ENCODE measurements at places on chromosomes 2 and 18.

DNA sequence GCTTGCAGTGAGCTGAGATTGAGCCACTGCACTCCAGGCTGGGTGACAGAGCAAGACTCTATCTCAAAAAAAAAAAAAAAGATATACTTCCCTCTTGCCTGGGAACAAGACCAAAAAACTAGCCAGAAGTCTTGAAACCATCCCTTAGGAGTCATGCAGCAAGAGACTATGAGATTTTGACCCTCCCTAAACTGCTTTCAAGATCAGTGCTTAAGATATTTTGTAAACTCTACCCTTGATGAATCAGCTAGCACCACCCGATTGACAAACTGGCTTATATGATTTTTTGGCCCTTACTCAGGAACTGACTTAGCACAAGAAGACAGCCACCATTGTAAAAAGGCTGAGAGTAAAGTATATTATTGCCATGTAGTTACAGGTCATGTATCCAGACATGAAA, 3.8 kb downstream of the SULT1C3 start:
- no peak for DNase-seq

DNA sequence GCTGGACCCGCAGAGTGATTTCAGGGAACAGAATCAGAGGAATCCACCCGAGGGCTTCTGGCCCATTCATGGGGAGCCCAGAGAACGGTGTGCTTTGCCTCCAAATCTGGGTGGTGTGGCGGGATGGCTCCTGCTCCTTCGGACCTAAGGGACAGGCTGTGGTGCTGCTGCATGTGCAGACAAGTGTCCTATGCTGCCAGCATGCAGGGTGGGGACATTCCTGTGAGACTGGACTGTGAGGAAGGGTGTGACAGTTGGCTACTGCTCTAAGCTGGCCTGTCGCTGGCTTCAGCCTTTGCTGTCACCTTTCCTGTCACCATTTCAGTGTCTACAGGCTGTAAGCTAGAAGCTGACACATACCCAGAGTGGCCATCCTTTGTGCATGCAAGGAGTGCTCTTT, 2.9 kb upstream of the SLC4A3 start:
- no peak for DNase-seq

DNA sequence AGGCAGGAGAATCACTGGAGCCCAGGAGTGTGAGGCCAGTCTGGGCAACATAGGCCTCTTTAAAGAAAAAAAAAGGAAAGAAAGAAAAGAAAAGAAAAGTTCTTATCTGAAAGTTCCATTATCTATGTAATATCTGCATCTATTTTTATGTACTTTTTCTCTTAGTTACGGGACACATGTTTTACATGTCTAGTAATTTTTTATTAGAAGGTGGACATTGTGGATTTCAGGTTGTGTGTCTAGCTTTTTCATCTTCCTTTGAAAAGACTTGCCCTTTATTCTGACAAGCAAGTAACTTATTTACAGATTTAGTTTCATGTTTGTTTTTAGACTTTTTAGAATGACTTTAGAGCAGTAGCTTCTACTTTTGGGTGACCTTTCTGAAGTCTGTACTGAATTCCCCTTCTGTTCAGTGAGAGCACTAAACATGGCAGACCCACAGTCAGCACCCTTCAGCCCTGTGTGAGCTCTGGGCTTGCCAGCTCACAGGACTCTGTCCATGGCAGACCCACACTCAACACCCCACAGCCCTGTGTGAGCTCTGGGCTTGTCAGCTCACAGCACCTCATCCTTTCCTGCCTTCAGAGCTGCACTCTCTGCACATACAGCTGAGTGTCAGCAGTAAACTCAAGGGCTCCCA, 17.5 kb downstream of the TRAPPC12 start:
- DNase-seq = no peak

DNA sequence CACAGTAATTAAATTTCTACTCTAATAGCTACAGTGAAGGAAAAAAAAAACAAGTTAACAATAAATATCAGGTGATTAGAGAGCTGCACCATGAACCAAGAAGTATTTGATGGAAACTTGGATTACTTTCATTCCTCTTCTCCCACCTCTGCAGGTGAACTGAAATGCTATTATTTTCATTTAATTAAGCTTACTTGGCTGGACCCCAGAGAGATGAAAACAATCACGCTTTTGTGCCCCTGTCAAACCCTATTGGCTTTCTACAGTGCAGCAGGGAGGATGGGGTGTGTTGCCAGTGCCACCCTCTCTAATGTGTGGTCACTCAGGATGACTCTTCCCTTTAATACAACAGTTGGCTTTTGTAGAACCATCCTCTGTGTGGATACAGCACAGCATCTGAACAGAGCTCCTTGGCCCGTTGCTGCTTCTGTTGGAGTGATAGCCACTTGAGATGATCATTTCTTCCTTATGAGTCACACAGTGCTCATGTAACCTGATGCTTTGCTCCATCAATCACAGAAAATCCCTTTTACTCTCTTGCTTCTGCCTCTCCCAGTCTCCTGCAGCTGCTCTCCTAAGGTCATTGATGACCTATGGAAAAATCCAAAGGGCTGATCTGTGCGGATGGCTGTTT, 5.5 kb upstream of the ARL4C start:
- DNase-seq = no peak

GRCh38 chr2:66497431-66498288, 62.7 kb downstream of the MEIS1 start:
- no peak for DNase-seq

- DNase-seq = peak; percentile 75
Observed at GRCh38 chr2:135742325-135742757, 686 bp downstream of the UBXN4 start.

DNA sequence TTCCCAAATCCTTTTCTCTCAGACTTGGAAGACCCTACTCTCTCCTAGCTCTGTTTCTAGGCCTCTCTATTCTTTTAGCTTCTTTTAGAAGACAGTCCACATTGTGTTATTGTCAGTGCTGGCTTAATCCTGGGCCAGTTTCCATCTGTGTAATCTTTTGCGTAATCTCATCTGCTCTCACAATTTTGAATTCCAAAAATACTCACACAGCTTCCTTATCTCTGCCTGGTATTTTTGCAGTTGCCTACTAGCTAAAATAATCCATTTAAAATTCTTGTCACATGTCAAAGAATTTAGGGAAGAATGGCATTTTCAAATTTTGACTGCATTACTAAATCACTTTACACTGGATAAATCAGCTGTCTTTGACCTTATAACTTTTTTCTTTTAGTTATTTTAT, 200.6 kb upstream of the MEX3C start:
- no peak for DNase-seq

DNA sequence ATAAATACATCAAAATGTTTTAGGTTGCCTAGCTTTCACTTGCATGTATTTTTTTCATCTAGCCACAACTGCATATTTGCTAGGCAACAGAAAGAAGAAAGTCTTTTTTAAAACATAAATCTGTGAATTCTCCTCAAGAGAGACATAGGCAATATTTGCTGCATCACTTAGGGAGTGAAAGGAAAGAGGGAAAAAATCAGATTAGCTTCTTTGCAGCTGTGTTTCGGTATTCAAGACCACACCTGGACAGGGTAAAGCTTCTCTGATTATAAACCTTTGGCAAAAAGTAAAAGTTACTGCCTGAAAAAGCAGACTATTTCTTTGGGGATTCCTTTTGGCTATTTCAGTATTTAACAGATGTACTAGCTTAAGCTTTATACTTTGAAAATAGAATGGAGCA, 280.9 kb upstream of the ZSWIM2 start:
- no peak for DNase-seq

- no peak for DNase-seq
Observed at GRCh38 chr18:7521226-7521856, 45.8 kb upstream of the PTPRM start.

DNA sequence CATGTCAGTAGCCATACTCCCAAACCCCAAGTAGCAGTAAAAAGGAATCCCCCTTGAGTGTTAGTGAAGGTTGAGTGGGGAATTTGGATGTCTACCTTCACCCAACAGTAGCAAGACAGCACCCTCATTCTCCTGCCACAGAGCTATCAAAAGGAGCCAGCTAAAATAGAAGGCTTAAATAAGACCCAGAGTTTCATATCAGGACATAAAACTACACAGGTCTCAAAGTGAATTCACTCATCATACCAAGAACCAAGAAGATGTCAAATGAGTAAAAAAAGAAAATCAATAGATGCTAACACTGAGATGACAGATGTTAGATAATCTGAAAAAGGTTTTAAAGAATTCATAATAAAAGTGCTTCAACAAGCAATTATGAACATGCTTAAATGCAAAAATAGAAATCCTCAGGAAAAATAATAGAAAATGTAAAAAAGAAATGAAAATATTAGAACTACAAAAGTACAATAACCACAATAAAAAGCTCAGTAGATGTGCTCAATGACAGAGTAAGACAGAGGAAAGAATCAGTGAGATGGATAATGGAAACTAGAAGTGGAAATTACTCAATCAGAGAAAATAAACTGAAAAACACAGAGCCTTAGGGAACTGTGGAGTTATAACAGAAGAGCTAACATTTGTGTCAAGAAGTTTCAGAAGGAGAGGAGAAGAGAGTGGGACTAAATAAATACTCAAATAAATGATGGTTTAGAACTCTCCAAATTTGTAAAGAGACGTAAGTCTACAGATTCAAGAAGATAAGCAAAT, 90.5 kb downstream of the EDAR start:
- no peak for DNase-seq

DNA sequence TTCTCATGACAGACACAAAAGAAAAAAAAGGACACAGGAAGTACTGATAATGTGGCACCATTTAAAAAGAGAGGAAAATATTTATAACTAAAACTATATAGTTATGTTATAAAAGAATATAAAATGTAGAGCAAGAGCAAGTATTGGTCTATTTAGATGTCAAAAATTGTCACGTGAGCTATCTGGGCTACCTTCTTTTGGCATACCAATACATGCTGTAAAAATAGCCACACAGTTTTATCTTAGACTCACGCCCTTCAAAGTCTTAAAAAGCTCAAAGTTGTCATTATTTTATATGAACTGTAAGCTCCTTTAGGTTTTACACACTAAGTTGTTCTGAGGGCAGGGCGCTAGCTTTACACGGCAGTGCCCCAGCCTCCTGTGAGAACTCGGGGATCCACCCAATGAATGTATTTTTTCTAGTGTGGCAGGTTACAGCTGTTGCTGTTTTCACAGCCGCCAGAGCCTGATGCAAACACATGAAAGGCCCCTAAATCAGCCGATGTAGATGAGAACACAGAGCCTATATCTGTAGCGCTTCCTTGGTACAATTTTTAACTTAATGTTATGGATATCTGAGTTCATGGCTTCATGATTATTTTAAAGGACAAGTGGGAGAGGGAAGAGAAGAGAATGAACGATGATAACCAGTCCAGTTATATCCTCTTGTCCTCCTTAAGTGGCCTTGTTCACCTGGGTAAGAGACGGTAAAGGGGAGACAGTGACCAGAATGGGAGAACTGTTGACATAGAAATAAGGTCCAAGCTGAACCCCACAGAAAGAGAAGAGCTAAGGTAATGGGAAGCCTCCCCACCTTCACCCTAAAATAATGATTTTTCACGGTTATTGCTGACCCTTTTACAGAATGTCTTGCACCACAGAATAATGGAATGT, 130.8 kb downstream of the CACNB4 start:
- no peak for DNase-seq

DNA sequence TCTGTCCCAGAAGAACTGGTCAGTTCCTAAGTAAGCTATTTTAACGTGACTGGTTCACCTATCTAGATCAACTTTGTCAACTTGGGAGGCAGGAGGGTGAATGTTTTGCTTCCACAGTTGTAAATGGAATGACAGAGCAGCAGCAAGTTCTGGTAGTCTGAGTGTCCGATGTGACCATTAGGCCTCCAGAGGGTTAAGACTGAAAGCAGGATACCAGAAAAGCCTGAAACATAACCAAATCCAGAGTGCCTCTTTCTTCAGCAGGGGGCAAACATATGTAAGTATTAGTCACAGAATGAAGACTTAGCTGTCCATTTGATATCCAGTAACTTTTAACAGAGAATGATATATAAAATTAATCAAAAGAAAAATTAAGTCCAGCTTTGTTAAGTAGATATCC, 9.2 kb downstream of the HOXD3 start:
- no peak for DNase-seq

DNA sequence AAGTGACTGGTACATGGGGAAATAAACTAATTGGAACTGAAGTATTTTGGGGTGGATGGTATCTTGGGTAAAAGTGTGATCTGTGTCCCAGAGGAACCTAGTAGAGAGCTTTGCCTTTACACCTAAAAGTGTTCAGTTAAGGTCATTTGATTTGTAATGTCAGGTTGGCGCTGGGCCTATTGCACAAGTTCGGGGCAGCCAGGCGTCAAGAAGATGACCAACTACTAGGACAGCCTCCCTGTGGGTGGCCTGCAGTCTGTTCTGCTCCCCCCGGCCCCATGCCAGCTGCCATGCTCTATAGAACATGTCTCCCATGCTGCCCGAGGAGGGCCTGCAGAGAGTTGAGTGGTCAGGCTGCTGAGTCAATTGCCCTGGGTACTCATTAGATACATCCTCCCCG, 10.1 kb downstream of the RRM2 start:
- DNase-seq = no peak

GRCh38 chr2:173151671-173152401, 76.2 kb downstream of the MAP3K20 start:
- DNase-seq = peak; percentile 73

DNA sequence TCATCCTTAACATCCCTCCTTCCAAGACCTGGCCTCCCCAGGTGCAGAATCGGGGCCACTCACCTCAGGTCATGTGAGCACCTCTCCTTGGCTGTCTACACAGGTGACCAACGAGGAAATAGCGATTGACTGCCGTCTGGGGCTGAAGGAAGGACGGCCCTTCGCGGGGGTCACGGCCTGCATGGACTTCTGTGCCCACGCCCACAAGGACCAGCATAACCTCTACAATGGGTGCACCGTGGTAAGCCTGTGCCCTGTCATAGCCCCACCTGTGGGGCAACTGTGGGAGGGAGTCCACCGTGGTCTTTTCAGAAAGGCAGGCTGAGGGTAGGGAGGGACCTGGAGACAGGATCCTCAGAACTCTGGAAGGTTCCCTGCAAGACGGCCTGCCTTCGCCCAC, 54.3 kb downstream of the BOLA3 start:
- DNase-seq = no peak

DNA sequence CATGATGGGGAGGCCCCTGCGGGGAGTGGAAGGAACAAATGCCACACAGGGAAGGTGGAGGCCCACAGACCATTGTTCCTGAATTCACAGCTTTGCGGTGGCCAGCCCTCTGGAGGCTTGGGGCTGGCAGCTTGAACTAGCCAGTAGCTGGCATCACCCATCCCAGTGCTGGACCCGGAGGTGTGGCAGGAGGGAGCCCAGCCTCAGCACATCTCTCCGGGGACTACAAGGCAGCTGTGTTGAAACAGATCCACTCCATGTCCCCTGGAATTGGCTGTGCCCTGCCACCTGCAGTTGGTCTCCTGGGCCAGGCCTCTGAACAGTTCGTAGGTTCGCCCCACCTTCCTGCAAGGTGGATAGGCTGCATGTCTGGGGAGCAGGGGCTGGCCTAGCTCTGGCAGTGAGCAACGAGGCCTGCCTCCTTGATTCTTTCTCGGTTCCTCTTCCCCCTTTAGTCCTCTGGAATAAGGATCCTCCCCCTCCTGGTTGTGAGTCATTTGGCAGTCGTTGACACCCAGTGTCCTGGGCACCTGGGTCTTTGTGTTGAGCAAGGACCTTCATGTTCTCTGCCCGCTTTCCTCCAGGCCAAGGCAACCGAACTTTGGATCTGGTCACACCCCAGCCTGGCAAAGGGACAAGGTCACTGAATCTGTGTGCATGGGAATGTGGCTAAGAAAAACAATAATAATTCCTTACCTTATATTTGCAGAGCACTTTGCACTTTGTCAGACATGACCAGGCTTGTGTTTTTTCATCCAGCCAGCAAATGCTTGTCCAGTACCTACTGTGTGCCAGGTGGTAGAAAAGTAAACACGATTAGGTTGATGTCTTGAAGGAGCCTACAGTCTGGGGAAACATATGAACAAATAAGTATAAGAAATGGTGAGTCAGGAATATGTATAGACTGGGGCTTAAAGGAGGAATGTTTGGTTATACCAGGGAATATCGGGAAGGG, 55.0 kb upstream of the MCFD2 start:
- DNase-seq = peak; percentile 95

Data from NB4 (cell line).